ENCODE measurements at places on chromosomes 3 and 15. TPM values are rescaled to one million over a fixed set of nuclear protein-coding genes. Genes with fewer than 3 reads are reported as not detected.

DNA sequence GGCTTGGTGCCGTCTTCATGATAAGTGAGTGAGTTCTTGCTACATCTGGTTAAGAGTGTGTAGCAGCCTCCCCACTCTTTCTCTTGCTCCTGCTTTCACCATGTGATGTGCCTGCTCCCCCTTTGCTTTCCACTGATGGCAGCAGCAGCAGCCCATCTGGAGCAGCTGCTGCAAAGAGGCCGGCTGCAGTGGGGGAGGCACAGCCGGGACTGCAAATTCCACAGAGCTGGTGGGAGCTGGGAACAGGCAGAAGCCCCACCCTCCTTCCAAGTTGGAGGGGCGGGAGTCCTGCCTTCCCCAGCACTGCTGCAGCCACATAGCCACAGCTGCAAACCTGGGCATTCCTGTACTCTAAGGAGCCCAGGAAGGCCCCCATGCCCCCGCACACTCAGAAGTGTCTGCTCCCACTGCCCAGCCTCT is 62.8 kb upstream of the IMPG2 start:
- no peak for DNase-seq

GRCh38 chr3:87413814-87414213 is 137.4 kb upstream of the POU1F1 start:
- no peak for DNase-seq

Gene DPPA2
- total RNA-seq, result not detected

DNA sequence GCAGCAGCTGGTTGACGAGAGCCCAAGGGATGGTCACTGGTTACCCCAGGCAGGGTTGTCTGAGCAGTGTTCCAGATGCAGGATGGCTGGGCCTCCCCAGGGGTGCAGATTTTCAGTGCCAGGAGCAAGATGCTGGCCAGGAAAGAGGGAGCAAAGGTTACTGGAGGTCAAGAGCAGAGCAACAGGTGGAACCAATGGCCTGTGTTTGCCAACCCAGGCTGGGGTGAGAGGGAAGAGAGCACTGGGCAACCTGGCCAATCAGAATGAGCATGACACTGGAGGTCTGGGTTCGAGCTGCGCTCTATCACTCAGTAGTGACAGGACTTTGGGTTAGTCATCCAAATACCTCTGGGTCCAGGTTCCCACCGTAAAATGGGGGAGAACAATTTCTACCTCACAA is 90.6 kb upstream of the TLE3 start:
- DNase-seq, result no peak

Gene CYP1A1
- not detected for total RNA-seq

Gene GUCA1C
- not detected for total RNA-seq

- DNase-seq, result no peak
Observed at GRCh38 chr3:174854987-174855386, 4.1 kb upstream of the NAALADL2 start.

- peak; percentile 70 for DNase-seq
Observed at GRCh38 chr3:31377045-31377642, 155.6 kb upstream of the STT3B start.

Gene SPTSSB
- total RNA-seq, result not detected

Gene IGSF10
- 0.05 TPM for total RNA-seq
